ENCODE measurements at places on chromosomes 5 and 9.
A peak's percentile ranks its signal among the peaks of the same experiment; 100 is the strongest.

- no peak for DNase-seq
Observed at GRCh38 chr5:150663936-150664335, 2.9 kb downstream of the MYOZ3 start.

- DNase-seq: no peak
Observed at GRCh38 chr5:10932426-10932825, 171.4 kb upstream of the DAP start.

- no peak for DNase-seq
Observed at GRCh38 chr5:74067748-74068541, 441.9 kb downstream of the ARHGEF28 start.

GRCh38 chr9:135034106-135034505, 53.4 kb upstream of the OLFM1 start:
- no peak for DNase-seq

DNA sequence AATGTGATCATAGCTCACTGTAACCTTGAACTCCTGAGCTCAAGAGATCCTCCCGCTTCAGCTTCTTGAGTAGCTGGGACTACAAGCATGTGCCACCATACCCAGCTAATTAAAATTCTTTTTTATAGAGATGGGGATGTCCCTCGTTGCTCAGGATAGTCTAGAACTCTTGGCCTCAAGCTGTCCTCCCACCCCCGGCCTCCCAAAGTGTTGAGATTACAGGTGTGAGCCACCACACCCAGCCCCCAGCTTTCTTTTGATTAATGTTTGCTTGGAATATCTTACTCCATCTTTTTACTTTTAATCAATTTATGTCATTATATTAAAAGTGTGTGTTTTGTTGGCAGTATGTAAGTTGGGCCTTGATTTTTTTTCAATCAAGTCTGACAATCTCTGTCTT, 59.4 kb upstream of the EXOC3 start:
- DNase-seq: no peak

GRCh38 chr9:80841888-80842287, 847.5 kb downstream of the TLE1 start:
- no peak for DNase-seq

DNA sequence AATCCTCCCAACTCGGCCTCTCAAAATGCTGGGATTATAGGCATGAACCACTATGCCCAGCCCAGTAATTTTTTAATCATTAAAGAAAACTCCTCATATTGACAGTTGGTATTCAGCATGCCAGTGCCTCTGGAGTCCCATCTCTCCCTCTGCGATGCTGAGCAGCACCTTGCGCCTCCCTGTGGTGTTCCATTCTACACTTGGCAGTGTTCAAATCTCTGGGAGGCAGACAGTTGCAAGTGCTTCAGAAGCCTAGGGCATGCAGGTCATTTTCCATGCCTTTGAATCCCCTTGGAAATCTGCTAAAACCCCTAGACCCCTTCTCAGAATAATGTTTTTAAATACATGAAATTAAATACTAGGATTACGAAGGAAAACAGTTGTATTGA, 41.3 kb downstream of the GARNL3 start:
- DNase-seq: no peak

DNA sequence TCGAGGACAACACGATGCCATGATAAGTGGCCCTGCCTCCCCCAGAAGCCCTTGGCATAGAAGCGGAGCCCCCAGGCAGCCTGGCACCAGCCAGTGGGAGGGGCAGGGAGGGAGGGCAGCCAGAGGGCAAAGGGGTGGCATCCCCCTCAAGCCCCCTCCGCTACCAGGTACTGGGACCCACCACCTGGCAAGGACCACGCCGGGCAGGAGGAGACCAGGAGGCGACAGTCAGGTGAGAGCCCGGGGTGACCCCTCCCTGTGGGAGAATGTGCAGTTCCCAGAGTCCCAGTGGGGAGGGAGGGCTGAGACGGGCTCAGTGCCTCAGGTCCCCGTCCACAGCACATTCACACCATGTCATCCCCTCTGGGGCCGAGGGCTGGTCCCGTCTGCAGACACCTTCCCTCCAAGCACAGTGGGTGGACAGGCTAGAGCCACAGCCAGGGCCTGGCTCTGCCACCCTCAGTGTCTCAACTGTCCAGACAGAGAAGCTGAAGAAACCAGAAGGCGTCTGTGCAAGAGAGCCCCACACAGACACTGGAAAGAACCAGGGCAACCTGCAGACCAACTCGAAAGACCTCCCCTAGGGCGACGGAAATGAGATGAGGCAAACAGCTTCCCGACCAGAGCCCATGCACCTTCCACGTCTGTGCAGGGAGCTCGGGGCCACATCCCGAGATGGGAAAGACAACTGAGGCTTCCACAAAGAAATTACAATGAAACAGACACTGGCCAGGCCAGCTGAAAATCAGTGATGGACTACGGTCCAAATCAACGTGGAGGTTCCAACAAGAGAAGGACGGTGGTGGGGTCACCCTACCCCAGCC, 11.1 kb downstream of the BRD3 start:
- DNase-seq: no peak

DNA sequence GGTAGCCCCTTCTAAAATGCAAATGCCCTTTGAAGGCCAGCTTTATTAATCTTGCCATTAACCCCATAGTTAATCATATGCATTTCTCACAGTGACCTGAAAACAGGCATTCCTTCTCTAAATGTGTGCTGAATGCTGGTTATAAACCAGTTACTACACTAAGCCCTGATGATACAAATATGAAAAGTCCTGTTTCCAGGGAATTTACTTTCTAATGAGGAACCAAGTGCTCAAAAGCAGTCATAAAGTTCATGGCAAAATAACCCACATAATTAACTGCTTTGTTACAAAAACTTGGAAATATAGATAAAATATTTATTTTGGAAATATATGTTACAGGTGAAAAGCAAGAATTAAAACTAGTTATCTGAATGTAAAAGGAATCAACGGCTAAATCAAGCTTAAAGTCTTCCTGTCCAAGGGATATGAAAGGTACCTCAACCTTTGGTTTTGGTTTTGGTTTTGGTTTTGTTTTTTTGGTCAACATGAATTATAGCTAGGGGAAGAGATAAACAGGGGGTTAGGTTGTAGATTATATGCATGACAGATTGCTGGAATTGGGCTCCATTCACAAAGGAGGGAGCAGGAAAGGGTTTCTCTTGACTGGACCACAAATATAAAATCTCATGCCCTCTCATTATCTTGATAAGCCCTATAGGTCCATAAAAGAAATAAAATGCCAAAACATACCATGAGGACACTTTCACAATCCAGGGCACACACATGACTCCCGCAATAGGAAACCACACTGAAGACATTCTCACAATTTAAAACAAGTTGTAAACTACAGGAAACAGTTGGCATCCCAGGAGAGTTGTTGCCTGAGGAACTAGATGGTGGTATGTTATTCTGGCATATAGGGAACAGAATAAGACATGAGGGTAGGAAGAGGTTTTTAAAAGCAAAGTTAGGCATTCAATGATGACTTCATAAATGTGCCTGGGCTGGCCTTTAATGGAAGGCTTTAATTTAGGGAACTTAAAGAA, 46.7 kb upstream of the MACIR start:
- peak; percentile 9 for DNase-seq

DNA sequence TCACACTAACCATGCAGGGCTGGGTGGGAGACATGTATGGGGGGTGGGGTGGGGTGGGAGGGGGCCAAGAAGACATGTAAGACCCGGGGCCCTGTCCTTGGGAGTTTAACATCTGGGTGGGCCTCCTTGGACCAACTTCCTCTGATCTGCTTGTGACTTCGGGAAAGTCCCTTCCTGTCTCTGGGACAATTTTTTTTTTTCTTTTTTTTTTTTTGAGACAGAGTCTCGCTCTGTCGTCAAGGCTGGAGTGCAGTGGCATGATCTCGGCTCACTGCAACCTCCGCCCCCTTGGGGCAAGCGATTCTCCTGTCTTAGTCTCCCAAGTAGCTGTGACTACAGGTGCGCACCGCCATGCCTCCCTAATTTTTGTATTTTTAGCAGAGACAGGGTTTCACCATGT, 23.8 kb upstream of the IER5L start:
- no peak for DNase-seq

GRCh38 chr5:122195802-122196394, 66.6 kb downstream of the ZNF474 start:
- peak; percentile 12 for DNase-seq

GRCh38 chr5:95842854-95843544, 20.5 kb upstream of the GLRX start:
- peak; percentile 81 for DNase-seq

GRCh38 chr5:52786391-52786790, 1.3 kb upstream of the ITGA1 start:
- no peak for DNase-seq

DNA sequence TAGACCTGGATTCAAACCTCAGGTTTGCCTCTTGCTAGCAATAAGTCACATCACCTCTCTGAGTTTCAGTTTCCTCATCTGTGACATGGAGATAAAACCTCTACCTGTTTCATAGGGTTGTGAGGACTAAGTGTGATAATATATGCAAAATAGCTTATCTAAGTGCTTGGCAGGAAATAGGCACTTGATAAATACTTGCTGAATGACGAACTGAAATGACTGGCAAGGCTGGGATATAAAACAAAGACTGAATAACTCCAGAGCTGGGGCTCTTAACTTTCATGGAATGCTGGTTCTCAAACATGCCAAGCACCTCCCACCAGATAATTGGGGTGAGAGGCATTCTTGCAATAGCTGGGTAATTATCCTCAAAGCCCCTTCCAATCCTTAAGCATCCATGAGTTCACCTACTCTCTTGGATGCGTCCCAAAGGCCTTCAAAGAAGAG, 87.6 kb downstream of the ADRB2 start:
- no peak for DNase-seq

DNA sequence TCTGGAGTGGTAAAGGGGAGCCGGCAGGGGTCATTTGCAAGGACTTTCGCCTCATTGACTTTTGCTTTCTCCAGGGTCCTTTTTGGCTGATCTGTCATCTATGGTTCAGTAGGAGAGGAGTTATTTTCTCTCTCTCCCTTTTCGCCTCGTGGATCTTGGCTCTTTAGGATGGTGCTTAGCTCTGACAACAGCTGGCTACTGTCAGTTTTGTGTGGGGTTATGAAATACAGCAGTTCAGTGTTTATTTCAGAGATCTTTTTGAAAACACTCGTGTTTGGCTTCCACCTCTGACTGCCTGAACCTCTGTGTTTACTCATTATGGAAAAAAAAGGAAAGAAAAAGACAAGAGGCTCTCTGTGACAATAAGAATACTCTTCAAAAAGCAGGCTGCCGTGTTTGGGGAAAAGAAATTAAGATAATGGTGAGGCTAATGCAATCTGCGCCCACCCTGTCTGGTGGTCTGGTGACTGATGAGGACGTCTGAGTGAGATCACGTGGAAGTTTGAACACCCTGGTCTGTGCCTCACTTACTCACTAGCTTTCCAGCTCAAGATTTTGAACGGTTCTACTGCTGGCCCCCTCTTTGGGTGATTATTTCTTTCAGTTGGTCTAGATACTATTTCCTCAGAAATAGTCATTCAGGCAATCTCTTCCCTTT, 567.7 kb downstream of the CAAP1 start:
- DNase-seq: no peak

All from GM20000 (cell line).